Central memory CD4-positive, alpha-beta T cell (primary cell): ENCODE measurements at places on chromosomes 11 and 22.

DNA sequence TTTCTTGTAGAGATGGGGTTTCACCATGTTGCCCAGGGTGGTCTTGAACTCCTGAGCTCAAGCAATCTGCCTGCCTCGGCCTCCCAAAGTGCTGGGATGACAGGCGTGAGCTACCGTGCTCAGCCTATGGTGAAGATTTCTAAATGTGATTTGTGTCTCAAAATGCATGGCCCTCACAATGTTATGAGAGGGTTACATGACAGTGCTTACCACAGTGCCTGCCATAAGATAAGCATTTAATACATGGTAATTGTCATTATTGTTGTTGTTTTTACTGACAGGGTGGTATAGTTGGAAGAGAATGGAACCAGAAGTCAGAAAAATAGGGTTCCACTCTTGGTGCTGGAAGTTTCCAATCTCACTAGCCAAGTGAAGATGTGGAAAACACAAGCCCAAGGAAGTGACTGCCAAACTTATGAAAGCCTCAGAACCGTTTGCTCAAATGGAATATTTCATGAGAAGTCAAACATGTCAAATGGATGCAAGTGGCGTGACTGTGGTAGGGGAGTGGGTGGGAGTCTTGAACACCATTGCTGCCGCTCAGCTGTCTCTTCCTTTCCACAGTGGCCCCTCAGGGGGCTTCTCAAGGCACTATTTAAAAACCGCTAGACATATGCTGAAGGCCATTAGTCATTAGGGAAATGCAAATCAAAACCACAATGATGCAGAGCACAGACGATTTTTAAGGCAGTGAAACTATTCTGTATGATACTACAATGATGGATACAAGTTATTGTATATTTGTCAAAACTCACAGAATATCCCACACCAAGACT, 29.1 kb upstream of the LMO2 start:
- DNase-seq: no peak

DNA sequence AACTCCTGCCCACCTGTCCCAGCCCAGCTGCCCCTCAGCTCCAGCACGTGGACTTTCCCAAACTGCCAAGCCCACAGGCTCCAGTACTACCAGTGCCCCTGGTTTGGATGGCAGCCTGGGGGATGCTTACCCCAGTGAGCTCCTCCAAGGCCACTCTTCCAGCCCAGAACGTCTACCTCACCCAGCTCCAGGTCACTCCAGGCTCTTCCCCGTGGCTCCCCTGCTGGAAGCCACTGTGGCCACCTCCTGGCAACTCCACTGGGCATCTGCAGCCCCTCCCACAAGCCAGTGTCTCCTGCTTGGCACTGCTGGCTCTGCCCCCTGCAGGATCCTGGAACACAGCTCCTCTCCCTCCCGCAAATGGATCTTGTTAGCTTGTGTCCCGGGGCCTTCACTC, 29.3 kb downstream of the LMO1 start:
- DNase-seq: no peak

- no peak for DNase-seq
These were observed 57.6 kb upstream of the SEPTIN5 start for GRCh38 chr22:19656541-19657251.

- no peak for DNase-seq
These were observed 45.4 kb downstream of the TP53I11 start for GRCh38 chr11:44905131-44905866.

DNA sequence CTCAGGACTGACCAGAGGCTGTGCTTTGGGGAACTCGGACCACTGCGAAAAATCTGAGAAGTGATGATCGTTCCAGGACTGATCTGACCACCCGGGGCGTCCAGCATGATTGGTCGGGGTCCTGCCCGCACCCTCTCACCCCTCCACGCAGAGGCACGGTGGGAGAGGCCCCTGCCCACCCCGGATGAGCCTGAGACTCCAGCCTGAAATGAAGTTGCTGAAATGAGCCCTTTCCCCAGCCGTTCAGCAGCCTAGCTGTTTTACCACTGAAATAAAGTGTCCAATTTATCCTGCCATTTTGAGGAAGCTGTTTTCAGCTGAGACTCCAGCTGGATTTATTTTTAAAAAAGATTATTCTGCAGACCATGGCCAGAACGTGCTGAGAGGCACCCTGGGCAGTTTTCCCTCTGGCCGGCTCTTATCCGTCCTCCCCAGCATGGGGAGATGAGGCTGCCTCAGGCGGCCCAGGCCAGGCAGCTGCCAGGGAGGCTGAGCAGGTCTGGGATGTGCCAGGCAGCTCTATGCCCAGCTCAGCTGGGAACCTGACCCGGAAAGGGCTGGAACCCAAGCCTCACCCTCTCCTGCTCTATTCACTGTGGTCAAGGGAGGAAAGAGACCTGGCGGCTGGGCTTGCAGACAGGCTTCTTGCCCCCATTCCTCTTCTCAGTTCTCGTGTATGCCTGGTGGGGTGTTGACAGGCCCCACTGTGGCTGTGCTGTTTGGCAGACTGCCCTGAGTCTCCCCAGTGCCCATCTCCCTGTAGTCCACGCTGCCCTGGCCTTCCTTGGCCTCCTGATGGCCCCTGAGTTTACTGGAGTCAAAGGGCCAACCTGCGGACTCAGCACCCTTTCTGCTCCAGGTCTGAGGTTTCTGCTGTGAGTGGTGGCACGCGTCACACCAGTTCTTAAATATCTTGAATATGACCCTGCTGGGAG, 161.0 kb upstream of the B3GAT1 start:
- no peak for DNase-seq

- no peak for DNase-seq
These were observed 145.5 kb upstream of the BLID start for GRCh38 chr11:122261546-122261945.

DNA sequence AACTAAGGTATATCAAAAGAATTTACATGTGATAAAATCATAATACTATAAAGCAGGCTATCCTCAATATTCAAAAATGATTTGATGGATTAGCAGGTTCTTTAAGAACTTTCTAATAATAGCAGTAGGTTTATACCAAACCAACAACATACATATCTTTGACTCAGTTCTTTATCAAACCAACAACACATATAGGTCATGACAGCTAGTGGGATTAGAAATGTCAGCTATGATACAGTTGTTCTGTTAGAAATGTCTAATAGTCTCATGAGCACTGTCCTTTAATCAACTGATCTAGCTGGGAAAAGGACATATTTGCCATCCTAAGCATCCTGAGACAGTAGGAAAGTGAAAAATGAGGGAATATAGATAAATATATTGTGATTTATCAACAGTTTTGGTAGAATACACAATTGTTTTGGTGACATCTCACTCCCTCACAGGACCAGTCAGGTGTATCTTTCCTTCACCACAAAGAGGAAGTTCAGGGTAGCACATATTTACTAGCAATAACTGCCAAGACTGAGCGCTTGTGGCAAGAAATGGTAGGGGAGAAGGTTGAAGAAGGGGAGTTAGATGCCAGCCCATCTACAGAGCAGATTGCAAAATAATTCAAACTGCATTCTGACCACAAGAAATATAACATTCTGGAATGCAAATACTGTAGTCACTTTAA, 90.8 kb upstream of the APOA1 start:
- peak; percentile 59 for DNase-seq

DNA sequence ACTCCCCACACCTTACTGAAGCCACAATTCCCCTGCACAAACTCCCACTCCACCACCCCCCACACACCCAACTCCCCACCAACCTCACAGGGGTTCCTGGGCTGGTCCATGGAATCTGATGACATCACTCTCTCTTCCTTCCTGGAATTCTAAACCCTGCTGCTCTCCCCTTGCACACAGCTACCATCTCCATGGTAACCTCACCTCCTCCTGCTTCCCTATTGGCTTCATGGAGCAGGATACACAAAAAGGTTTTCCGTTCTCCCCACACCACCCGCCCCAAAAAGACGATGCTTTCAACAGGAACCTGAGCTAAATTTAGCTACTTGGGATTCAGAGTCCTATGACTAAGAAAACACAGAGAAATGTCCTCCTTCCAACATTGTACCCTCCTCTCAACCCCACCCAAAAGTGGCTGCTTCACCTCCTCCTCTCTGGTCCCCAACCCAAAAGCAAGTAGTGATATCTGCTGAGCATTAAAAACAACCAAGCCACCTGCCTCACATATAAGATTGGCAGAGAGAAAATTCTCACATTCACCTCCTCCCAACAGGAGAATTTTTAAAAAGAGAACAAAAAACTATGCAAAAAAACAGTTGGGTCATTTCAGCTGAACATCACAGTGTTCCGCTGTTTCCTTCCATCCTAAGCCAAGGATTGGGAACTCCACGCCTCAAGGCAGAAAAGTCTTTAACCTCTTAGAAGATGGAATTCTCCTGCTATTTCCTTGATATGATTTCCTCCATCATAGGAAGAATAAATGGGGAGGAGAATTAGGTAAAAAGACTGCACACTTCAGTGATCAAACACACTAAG, 66.9 kb downstream of the RBFOX2 start:
- DNase-seq: no peak

- no peak for DNase-seq
These were observed 47.9 kb upstream of the IGLL5 start for GRCh38 chr22:22839570-22840314.

GRCh38 chr11:2730272-2731129, 30.7 kb upstream of the KCNQ1OT1 start:
- no peak for DNase-seq

- DNase-seq: peak; percentile 53
These were observed 2.8 kb downstream of the PARVB start for GRCh38 chr22:44026630-44027511.

GRCh38 chr11:44403587-44404273, 93.8 kb upstream of the ALX4 start:
- no peak for DNase-seq

GRCh38 chr11:2996976-2997375, 4.8 kb upstream of the NAP1L4 start:
- no peak for DNase-seq

- DNase-seq: peak; percentile 74
These were observed 13.9 kb downstream of the OTUB1 start for GRCh38 chr11:64000026-64000739.

DNA sequence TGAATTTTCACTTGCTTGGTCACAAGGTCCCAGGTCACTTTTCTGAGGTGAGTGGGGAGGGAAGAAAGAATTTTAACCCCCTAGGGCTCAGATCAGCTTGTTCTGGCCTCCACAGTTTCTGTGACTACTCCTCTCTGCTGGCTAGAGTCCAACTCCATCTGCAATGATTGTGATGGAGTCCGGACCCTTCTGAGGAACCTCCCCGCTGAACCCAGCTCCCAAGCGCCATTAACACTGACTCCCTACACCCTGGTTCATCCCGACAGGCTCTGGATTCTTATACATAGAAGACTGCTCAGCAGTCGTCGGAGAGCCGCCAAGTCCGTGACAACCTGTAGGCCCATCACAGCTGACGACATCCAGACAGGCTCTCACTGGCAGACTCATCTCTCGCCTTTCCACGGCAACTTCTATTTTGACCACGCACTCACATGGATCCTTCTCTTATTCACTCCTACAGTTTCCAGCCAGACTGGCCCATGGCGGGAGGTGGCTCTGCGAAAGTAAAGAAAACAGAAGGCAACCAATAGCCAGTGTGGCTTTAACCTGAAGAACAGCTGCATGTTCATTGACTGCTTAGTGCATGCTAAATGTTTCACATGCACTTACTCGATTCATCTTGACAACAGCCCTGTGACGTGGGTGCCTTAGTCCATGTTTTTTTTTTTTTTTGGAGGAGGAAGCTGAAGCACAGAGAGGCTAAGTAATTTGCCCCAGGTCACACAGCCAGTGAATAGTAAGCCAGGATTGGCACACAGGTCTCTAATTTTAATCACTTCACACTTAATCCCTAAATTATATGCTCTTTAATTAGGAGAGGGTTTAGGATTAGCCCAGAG, 68.0 kb upstream of the PRDM11 start:
- no peak for DNase-seq

- DNase-seq: no peak
These were observed 42.4 kb downstream of the PIK3C2A start for GRCh38 chr11:17165247-17165890.

DNA sequence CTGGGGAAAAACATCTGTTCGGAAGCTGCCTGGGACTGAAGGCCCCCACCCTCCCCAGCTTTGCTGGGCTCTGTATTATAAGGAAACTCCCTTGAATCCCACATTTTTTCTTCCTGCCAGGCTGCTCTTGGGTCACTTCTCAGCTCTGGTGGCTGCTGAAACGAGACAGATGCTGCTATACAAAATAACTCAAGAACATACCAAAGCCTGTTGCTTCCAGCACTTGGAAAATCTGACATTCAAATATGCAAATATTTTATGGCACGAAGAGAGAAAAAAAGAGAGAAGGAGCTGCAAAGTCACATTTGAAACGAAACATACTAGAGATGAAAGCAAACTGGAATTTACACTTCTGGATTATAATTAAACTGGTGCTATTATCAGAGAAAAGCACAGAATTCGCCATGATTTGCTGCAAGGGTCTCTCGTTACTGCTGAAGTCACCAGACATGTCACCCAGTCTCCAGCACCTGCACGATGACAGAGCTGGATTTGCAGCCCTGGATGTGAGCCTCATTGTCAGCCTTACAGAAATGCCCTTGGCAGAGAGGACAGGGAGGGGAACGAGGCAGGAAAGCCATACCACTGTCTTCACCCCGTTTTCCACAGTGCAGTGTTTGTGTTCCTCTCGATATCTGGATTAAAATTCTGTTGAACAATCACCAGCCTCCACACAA, 47.9 kb upstream of the IGSF9B start:
- no peak for DNase-seq

GRCh38 chr22:40857309-40857855, 434 bp downstream of the XPNPEP3 start:
- no peak for DNase-seq

- DNase-seq: no peak
These were observed 14.3 kb downstream of the MYO7A start for GRCh38 chr11:77142091-77142975.

DNA sequence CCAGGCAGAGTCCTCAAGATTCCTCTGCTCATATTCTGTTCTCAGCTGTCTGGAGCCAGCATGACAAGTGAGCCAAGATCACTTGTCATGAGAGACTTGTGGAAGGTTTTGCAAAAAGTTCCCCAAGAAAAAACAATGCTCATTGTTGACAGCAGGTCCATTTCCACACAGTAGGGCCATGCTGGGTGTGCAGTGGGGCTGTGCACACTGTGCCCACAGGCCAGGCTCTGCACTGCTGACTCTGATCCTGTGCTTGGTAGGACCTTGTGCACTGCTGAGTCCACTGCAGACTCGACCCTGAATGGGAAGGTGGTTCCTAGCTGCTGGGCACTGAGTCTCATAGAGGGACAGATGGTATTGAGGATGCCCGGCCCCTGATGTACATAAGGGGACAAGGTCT, 33.9 kb upstream of the IGLL5 start:
- DNase-seq: no peak
